ENCODE measurements at places on chromosomes 5 and 9.

GRCh38 chr9:677461-678097, 163.9 kb upstream of the DMRT1 start:
- no peak for DNase-seq

GRCh38 chr9:8474937-8475336, 675.4 kb upstream of the DMAC1 start:
- no peak for DNase-seq

GRCh38 chr9:113927277-113927676, 51.2 kb downstream of the ZNF618 start:
- no peak for DNase-seq

DNA sequence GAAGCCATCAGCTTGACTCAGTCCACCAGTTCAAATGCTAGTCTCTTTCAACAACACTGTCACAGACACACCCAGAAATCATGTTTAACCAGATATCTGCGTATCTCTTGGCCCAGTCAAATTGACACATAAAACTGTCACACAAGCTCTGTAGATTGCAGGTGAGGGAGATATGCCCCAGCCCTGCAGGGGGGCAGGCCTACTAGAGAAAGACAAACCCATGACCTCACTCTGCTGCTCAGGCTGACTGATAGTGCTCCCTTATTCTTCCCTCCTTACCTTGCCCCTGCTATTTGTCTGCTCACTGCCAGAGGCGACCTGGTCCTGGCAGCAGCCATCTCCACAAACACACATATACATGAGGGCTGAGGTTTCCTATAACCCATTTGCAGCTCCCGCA, 351.3 kb downstream of the DRD1 start:
- no peak for DNase-seq

DNA sequence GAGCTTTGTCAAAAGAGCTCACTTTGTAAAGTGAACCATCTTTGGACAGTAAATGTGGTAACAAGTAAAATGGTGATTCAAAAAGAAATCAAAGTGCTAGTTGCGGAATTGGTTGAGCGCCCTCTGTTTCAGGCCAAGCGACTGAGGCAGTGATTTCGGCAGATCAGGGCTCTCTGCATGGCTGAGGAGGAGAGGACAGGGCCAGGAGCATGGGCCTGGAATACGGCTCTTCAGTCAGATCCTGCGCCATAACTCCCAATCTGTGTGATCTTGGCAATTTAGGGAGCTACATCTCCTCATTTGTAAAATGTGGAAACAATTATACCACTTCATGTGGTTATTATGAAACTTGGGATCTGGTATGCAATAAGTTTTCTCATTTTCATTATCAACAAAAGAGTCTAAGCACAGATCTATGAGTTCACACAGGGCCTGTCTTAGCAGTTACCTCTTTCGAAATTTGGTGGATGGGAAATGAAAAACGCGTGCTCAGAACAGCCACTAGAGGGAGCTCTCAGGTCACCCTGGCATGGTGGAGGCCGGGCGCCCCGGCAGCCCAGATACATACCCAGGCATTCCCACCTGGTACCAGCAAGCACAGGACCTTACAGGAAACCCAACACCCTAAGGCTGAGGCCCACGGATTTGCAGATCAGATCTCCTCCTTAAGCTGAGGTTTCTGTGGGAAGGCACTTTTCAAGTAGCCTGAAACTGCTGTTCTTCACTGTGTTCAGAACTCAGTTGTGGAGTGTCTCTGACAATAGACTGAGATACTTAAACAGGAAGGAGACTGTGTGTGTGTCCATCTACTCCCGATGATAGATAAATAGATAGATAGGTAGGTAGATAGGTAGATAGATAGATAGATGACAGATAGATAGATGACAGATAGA, 303.7 kb downstream of the RAB3C start:
- DNase-seq: peak; percentile 4

DNA sequence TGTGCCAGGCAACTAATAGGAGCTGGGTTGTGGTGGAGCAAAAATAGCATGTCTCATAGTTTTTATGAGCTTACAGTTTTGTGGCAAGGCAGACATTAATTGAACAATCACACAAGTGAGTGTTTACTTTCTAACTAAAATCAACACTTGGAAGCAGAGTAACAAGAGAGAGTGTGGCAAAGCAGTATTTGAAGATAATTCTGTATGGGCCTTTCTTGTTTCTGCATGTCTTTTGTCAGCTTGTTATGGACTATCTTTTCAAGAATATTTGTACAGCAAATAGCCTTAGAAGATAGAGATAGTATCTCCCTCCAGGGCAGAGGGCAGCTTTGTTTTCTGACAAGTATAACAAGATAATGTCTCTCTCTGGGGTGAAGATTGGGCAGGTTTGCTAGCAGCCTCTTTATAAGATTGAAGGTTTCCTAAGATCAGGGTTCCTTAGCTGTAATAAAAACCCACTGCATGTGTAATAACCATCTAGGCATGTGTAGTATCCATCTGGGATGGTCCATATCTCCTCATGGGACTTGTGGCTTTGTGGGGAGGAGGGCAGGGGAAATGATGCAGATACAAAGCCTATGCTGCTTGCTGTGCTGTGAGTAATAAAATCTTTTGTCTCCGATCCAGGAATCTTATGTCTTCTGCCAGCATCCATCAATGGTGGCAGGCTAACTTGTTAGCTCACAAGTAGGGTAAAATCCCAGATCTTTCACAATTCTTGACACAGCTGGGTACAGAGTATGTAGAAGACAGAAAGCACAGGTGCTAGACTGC, 479.9 kb downstream of the KDM4C start:
- no peak for DNase-seq

GRCh38 chr5:150322202-150322601, 19.5 kb upstream of the ARSI start:
- no peak for DNase-seq

DNA sequence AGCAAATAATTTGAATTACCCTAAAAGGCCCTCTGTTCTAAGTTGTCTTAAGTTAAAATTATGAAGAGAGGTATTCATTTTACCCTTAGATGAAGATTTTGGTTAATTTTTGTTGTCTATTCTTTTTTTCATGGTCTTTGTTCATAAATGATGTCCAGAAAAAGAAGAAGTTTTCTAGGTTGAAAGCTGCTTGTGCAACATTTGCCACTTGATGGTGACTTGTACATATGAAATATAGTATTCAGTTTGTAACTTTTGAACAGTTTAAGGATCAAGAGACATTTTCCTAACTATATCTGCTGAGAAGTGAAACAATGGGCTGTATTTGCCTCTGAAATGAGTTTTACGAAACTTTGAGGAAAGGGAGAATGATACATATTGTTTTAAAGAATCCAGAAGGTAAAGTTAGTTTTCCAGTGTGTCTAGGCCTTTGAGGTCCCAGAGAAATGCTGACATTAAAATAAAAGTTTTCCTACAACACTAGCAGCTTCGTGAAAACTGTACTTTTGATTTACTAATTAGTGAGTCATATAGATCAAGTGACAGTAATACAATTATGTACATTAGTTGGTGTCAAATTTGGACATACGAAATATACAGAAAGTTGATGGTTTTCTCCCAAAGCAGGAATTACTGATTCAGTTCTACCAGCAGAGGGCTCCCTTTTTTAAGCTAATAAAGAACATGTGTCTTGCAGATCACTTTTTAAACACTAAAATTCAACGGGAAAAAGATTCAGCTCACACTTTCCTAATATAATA, 70.5 kb downstream of the PIK3R1 start:
- DNase-seq: no peak

DNA sequence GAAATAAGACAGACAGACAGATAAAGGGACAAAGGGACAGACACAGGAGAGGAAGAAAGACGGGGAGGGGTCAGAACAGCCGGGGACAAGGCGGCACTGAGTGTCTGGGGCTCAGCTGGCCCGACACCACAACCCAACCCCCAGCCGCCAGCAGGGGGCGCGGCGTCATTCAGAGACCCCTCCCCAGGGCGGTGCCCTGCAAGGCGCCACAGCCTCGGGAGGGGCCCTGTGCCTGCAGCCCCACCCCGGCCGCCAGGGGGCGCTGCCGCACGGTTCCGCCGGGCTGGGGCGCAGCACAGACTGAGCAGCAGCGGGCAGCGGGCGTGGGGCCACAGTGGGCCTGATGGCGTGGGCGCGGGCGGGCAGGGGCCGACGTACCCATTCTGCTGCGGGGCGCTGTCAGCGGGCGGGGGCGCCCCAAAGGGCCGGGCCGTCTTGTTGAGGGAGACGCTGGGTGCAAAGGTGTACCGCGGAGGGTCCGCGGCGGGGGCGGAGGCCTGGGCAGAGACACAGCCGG, 5.9 kb downstream of the PDLIM7 start:
- DNase-seq: no peak

DNA sequence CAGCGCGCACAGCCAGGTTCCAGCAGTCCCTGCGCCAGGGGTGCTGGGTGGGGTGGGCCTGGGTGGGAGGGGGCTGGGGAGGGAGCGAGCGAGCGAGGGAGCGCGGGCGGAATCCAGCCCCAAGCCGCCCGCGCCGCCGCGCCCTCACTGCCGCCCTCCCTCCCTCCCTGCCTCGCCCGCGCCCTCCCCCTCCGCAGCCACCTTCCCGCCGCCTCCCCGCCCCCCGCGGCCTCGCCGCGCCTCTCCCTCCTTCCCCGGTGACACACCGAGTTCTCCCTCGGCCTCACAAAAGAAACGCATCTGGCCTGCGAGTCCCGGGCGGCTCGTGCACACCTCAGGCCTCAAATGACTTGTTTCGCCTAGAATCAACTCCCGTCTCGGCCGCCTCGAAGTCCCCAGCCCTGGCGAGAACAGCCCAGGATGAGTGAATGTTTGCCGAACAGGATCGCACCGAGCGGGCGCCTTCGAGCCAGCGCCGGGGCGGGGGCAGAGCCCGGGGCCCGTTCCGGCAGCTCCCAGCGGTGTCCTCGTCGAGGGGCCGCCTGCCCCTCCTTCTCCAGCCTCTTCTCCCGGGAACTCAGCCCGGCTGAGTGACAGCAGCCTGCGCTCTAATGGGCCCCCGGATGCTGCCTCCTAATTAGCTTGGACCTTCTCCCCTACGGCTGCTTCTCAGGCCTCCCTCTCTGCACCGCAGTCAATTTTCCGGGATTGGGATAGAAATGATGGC, 371 bp upstream of the PITX1 start:
- no peak for DNase-seq

- DNase-seq: no peak
Observed at GRCh38 chr5:53490747-53491146, 10.3 kb downstream of the FST start.

DNA sequence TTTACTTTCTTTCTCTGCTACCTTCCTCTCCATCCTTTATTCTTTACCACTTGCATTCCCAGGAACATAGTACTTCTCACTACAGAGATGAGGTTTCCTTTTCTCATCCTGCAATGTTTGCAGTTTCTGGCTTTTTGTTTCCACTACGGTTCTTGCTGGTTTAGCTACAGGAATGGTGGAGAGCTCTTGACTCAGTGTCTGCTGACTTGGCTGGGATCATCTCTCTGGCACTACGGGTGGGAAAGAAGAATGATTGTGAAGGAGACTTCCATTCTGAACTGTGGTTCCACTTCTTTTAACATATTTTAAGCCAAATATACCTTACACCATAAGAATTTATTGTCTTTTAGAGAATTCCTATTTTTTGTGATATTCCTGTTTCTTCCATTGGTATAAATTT, 65.1 kb downstream of the NREP start:
- no peak for DNase-seq

GRCh38 chr9:18759827-18760226, 273.2 kb downstream of the SAXO1 start:
- DNase-seq: no peak

- DNase-seq: no peak
Observed at GRCh38 chr9:24090566-24090965, 264.5 kb upstream of the ELAVL2 start.

DNA sequence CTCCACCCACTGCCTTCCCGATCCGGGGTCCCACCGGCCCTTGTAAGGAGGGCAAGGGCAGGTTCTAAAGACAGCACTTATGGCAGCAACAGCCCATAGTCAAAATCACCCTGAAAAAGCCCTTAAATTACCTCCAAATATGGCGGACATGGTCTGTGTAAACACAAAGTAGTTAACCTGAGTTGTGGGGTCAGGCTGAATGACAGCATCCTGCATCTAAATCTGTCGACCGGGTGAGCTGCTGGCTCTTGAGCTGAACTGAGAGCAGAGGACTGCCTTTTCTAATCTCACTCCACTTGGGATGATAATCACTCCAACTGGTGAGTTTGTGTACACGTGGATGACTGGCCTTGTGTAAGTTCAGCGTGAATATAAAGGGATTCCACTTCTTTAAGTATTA, 249.6 kb downstream of the DENND1A start:
- DNase-seq: no peak

DNA sequence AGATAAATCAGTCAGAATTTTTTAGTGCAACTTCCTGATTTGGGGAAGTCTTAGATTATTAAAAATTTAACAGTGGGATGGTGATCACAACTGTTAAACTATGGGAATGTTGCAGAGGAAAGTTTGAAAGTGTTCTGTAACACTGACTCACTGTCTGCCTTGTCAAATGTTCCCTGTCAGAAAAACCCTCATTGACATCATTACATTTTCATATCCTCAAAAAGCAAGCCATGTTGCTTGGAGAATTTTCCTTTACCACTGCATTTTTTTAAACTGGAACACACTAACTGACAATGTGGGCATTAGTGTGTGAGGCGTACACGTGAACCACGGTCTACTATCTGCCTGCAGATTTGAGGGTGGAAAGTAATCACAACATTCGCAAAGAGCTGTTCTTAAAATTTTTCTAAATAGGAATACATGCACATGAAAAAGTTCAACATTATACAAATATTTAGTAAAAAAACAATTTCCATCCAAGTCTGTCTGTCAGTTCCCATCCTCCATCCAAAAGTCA, 28.6 kb upstream of the IL7R start:
- DNase-seq: no peak

GRCh38 chr9:34558919-34559623, 30.5 kb downstream of the CNTFR start:
- DNase-seq: no peak

DNA sequence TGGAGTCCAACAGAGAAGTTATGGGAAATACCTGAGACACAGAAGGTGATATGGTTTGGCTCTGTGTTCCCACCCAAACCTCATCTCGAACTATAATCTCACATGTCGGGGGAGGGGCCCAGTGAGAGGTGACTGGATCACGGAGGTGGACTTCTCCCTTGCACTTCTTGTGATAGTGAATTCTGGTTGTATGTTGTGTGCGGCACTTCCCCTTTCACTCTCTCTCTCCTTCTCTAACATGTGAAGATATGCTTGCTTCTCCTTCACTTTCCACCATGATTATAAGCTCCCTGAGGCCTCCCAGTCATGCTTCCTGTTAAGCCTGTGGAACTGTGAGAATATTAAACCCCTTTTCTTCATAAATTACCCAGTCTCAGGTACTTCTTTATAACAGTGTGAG, 96.1 kb downstream of the TMEM232 start:
- DNase-seq: no peak

GRCh38 chr5:14331386-14331781, 188.2 kb downstream of the TRIO start:
- DNase-seq: no peak

DNA sequence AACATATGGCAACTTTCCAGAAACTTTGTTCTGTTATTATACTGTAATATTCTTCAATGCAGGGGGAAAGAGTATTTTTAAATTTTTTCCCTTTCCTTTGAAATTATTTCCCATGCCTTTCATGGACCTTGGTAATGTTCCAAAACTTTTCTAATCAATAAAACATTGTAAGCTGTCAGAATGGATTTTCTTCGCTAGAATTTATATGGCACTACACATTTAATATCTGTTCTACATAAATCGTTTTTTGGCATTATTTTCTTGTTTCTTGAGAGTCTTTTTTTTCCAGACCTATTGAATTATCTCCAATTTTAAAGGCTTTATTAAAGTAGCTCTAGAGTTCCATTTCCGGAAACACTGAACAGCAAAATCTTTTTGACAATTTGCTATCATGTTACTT, 249.0 kb downstream of the TMEM167A start:
- no peak for DNase-seq

- no peak for DNase-seq
Observed at GRCh38 chr5:135978212-135978631, 23.4 kb upstream of the LECT2 start.

- no peak for DNase-seq
Observed at GRCh38 chr5:90305041-90305720, 104.4 kb downstream of the CETN3 start.
